M059J (cell line): ENCODE measurements at places on chromosomes 13 and 19. TPM values are rescaled to one million over a fixed set of nuclear protein-coding genes. Genes with fewer than 3 reads are reported as not detected.

Gene ZNF681
- total RNA-seq = 1.1 and 3.1 TPM in 2 replicates

GRCh38 chr19:5914946-5915781, 1.1 kb downstream of the CAPS start:
- DNase-seq = no peak

Gene ZNF607
- 1.6 and 4.8 TPM in 2 replicates for total RNA-seq

- no peak for DNase-seq
Measured at GRCh38 chr13:67632590-67632989, 402.5 kb upstream of the PCDH9 start.

- DNase-seq = peak; percentile 41
Measured at GRCh38 chr13:44045180-44045562, 165.5 kb downstream of the LACC1 start.

Gene KLK4
- total RNA-seq = not detected in 2 replicates
